Effector memory CD8-positive, alpha-beta T cell (primary cell): ENCODE measurements at places on chromosomes 4 and X.
A peak's percentile ranks its signal among the peaks of the same experiment; 100 is the strongest.

DNA sequence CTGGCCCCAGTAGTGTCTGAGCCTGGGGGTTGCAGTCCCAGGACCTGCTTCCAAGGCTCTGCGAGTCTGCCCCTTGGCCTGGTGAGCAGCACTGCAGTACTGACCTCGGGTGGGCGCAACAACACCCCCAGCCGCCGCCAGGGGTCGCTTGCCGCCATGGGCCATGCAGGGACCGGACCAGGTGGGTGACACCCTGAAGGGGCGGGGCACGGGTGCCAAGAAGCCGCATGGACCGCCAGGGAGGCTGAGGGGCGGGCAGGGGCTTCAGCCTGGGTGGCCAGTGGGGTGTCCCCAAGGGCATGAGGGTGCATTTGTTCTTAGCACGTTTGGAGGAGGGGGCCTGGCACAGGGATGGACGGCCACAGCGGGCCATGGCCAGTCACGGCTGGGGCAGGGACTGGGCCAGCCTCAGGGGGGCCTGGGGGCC is 25.0 kb downstream of the TACC3 start:
- DNase-seq: peak; percentile 70
- H3K36me3 ChIP-seq: peaks cover 25% of the 10 kb centered on the region
- H3K27ac ChIP-seq: no peak overlapping the region
- H3K4me1 ChIP-seq: no peaks in the 10 kb centered on the region
- H3K27me3 ChIP-seq: peaks cover 11% of the 10 kb centered on the region

DNA sequence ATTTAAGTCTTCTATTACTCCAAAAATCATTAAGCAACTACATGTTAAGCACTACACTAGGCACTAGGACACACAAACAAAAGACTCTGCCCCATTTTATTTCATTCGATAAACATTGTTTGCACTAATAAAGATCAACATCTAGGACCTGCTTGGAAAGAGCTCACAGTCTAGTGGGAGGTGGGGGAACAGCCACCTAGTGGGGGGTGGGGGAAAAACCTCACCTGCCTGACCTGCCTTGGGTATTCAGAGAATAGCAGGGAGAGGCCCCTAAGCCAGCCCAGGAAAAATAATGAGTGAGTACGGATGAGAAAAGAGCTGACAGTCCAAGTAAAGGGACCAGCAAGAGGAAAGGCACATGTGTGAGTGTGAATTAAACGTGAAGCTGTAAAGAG is 52.2 kb downstream of the PRDM5 start:
- no peaks in the 10 kb centered on the region for H3K36me3 ChIP-seq
- H3K4me1 ChIP-seq: no peaks in the 10 kb centered on the region
- H3K27me3 ChIP-seq: no peaks in the 10 kb centered on the region
- no peak for DNase-seq
- H3K27ac ChIP-seq: peak overlapping the region; percentile 8

DNA sequence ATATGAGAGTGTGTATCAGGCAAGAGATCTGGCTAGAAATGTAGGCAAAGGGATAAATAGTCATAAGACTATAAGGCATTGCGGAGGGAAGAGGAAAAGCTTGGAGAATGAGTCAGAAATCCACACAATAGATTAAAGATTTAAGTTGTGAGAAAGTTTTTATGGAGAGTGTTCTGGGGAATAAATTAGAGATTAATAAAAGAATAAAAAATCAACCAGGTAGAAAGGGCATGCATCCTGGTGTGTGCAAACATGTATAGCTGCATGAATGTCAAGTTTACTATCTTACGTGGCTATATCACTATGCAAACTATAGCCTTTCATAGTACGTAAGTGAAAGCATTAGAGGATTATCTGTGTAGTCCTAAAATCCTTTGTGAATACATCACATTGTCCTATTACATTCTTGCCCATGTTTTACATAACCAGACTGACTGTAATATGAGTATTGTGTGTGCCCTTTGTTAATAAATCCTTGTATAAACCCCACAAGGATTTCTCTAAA is 36.9 kb downstream of the SNCA start:
- H3K4me1 ChIP-seq: no peaks in the 10 kb centered on the region
- H3K4me3 ChIP-seq: no peak overlapping the region
- peaks cover 7% of the 10 kb centered on the region for H3K27me3 ChIP-seq
- no peak overlapping the region for H3K27ac ChIP-seq
- no peaks in the 10 kb centered on the region for H3K36me3 ChIP-seq

DNA sequence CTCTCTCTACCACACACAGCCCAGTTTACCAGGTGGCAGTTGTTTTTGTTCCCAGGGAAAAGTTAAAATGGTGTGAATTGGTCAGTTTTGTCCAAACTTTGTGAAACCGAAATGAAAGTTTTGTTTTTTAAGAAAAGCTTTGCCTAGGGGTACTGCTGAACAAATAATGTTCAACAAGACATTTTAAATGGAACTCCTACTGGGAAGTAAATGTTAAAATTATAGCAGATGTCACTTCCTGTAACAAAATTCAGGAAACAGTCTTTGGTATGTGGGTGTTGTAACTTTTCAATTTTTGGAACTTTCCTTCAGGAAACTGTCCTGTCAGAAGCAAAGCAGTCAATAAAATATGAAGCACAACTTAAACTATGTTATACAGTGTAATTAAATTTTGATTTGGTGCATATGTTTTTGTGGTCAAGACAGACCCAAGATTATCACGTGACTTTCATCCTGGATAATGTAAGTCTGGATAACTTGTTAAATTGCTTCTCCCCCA is 79.5 kb downstream of the AFF1 start:
- no peaks in the 10 kb centered on the region for H3K36me3 ChIP-seq
- no peak overlapping the region for H3K4me3 ChIP-seq
- no peak overlapping the region for H3K27ac ChIP-seq
- DNase-seq: no peak
- H3K4me1 ChIP-seq: peaks cover 65% of the 10 kb centered on the region

DNA sequence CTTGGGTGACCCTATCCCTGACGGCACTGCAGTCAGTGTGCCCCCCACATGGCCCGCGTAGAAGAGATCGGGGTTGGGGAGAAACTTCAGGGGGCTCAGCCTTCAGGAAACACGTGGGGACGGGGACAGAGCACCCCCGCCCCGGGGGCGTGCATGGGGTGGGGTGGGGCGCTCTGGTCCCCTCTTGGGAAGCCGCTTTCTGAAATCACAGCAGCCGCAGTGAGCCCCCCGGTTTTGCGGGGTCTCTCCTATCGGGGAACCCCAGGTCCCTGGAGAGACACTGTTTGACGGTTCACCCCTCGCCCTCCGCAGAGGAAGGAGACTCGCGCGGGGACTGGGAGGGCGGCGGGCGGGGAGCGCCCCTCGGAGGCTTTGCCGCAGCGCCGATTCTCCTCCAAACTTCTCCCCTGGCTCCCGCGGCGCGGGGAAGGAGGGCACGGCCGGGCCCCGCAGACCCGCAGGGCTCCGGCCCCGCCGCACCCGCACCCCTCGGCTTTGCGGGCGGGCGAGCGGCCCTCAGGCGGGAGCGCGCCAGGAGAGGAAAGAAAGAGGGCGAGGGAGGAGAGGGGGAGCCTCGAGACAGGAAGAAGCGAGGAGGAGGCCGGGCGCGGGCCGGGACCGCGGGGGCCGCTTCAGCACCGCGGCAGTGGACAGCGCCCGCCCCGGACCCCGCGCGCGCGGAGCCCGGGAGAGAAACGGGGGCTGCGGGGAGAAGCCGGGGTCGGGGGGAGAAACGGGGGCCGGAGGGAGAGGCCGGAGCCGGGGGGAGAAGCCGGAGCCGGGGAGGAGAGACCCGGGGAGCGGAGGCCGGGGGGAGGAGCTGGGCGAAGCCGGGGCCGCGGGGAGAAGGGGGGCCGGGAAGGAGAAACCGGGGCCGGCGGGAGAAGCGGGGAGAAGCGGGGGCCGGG is 612 bp downstream of the CPLX1 start:
- H3K27me3 ChIP-seq: peaks cover 75% of the 10 kb centered on the region
- H3K27ac ChIP-seq: no peak overlapping the region
- H3K4me1 ChIP-seq: no peaks in the 10 kb centered on the region
- DNase-seq: peak; percentile 21
- no peaks in the 10 kb centered on the region for H3K36me3 ChIP-seq

- H3K4me1 ChIP-seq: peaks cover 7% of the 10 kb centered on the region
- DNase-seq: no peak
Measured at GRCh38 chr4:25308761-25309160, 3.8 kb upstream of the ZCCHC4 start.

DNA sequence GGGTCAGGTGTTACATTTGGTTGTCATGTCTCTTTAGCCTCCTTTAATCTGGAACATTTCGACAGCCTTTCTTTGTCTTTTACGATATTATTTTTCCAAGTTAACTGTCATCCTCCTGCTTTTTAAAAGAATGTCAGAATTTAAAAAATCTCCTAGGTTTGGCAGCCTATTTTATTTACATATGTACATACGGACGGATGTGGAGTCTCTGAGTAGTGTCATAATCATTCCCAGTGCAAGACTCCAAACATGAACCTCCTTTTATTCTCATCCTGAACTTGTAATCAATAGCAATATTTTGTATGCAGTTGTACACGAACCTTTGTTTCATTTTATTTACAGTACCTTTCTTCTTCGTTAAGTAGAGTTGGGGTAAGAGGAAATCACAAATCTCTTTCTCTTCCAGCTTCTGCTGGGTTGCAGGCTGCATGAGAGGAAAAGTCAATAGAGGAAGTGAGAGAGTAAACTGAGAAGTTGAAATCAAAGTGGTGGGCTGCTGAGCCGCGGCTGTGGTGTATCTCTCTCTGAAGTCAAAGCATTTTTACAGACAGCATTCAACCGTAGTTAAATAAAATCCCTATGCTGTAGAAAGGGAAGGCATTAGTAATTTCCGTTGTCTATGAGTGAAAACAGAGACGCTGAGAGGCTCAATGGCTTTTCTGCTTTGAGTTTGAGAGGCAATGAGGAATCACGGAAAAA is 53.9 kb upstream of the RPS6KA3 start:
- DNase-seq: peak; percentile 1
- peak overlapping the region; percentile 76 for H3K27ac ChIP-seq
- H3K4me3 ChIP-seq: peak overlapping the region; percentile 62
- H3K27me3 ChIP-seq: no peaks in the 10 kb centered on the region
- peaks cover 16% of the 10 kb centered on the region for H3K4me1 ChIP-seq

- no peak overlapping the region for H3K27ac ChIP-seq
- H3K36me3 ChIP-seq: no peaks in the 10 kb centered on the region
- no peak for DNase-seq
- no peaks in the 10 kb centered on the region for H3K27me3 ChIP-seq
- H3K4me1 ChIP-seq: no peaks in the 10 kb centered on the region
Measured at GRCh38 chr4:8356856-8357255, 83.7 kb downstream of the ACOX3 start.

- no peaks in the 10 kb centered on the region for H3K4me1 ChIP-seq
- H3K27ac ChIP-seq: no peak overlapping the region
- no peak overlapping the region for H3K4me3 ChIP-seq
- no peaks in the 10 kb centered on the region for H3K27me3 ChIP-seq
- no peaks in the 10 kb centered on the region for H3K36me3 ChIP-seq
Measured at GRCh38 chr4:28007693-28008092, 1147.1 kb downstream of the STIM2 start.

- no peak for DNase-seq
- H3K27me3 ChIP-seq: peaks cover 11% of the 10 kb centered on the region
- H3K4me1 ChIP-seq: no peaks in the 10 kb centered on the region
- no peak overlapping the region for H3K4me3 ChIP-seq
Measured at GRCh38 chr4:42761804-42762203, 104.9 kb upstream of the ATP8A1 start.

GRCh38 chr4:70833675-70834074 is 6.0 kb downstream of the GRSF1 start:
- H3K27me3 ChIP-seq: no peaks in the 10 kb centered on the region
- no peak overlapping the region for H3K27ac ChIP-seq
- H3K4me1 ChIP-seq: peaks cover 40% of the 10 kb centered on the region
- H3K4me3 ChIP-seq: no peak overlapping the region
- peaks cover 75% of the 10 kb centered on the region for H3K36me3 ChIP-seq
- DNase-seq: no peak

- peaks cover 3% of the 10 kb centered on the region for H3K4me1 ChIP-seq
- peak; percentile 15 for DNase-seq
- no peak overlapping the region for H3K27ac ChIP-seq
- no peak overlapping the region for H3K4me3 ChIP-seq
- H3K36me3 ChIP-seq: no peaks in the 10 kb centered on the region
Measured at GRCh38 chr4:163548481-163549243, 54.2 kb downstream of the TMA16 start.

- peak overlapping the region; percentile 65 for H3K4me3 ChIP-seq
- H3K36me3 ChIP-seq: peaks cover 5% of the 10 kb centered on the region
- DNase-seq: peak; percentile 79
- H3K27me3 ChIP-seq: no peaks in the 10 kb centered on the region
- H3K4me1 ChIP-seq: peaks cover 33% of the 10 kb centered on the region
- peak overlapping the region; percentile 79 for H3K27ac ChIP-seq
Measured at GRCh38 chrX:154308108-154308946, 12.7 kb downstream of the TKTL1 start.

- H3K36me3 ChIP-seq: no peaks in the 10 kb centered on the region
- no peak overlapping the region for H3K4me3 ChIP-seq
- no peak overlapping the region for H3K27ac ChIP-seq
Measured at GRCh38 chr4:152971053-152971452, 34.9 kb downstream of the FHDC1 start.

- no peak overlapping the region for H3K27ac ChIP-seq
- no peak overlapping the region for H3K4me3 ChIP-seq
- H3K27me3 ChIP-seq: peaks cover 38% of the 10 kb centered on the region
- no peaks in the 10 kb centered on the region for H3K4me1 ChIP-seq
- no peak for DNase-seq
- peaks cover 2% of the 10 kb centered on the region for H3K36me3 ChIP-seq
Measured at GRCh38 chr4:140637836-140638235, 69.1 kb upstream of the UCP1 start.

DNA sequence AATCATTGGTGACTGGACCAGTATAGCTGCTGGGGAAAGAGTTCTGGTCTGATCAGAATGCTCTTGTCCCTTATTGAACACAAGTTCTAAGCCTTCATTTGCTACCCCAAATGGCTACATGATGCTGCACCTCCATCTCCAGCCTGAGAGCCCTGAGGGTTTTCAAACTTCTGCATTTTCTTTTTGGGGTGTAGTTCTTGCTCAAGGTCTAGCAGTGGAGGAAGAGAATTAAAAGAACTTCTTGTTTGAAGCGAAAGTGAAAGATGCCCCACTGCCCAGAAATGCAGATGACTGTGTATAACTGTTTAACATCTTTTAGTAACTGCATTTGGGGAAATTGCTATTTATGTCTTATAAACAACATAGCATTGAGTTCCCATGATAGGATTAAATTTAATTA is 38.5 kb downstream of the LAMTOR3 start:
- peak overlapping the region; percentile 10 for H3K27ac ChIP-seq
- no peak for DNase-seq
- peaks cover 13% of the 10 kb centered on the region for H3K4me1 ChIP-seq
- H3K36me3 ChIP-seq: peaks cover 3% of the 10 kb centered on the region
- H3K27me3 ChIP-seq: no peaks in the 10 kb centered on the region

- H3K4me3 ChIP-seq: no peak overlapping the region
- H3K27me3 ChIP-seq: peaks cover 37% of the 10 kb centered on the region
- H3K4me1 ChIP-seq: no peaks in the 10 kb centered on the region
- H3K27ac ChIP-seq: no peak overlapping the region
- no peak for DNase-seq
- no peaks in the 10 kb centered on the region for H3K36me3 ChIP-seq
Measured at GRCh38 chr4:81346719-81347118, 125.0 kb downstream of the RASGEF1B start.

GRCh38 chr4:6885953-6886557 is 23.6 kb upstream of the TBC1D14 start:
- H3K27ac ChIP-seq: peak overlapping the region; percentile 78
- peaks cover 21% of the 10 kb centered on the region for H3K36me3 ChIP-seq
- no peak overlapping the region for H3K4me3 ChIP-seq

GRCh38 chr4:1239950-1240307 is 9.0 kb downstream of the CTBP1 start:
- DNase-seq: no peak
- H3K36me3 ChIP-seq: peaks cover 71% of the 10 kb centered on the region
- no peak overlapping the region for H3K27ac ChIP-seq
- H3K27me3 ChIP-seq: no peaks in the 10 kb centered on the region
